ENCODE measurements at places on chromosomes 7 and 10.

DNA sequence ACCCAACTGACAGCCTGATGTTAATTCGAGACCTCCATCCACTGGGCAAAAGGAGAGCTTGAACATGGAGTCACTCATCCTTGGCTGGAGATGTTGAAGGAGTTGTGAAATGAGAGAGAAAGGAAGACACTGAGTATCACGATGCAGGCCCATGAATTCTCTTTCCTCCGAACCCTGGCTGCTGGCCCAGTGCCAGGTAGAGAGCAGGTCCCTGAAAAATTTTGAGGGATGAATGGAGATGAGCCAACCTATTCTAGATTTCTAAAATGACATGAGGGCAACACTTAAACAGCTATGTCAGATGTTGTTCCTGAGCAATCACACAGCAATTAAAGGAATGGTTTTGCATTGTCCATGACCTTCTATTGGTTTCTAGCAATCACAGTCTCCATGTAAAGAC lies 355.1 kb upstream of the ZMIZ1 start:
- H3K27me3 ChIP-seq, result no peaks in the 10 kb centered on the region
- no peak overlapping the region for H3K27ac ChIP-seq
- no peak for DNase-seq
- H3K4me3 ChIP-seq, result no peak overlapping the region
- no peaks in the 10 kb centered on the region for H3K4me1 ChIP-seq
- H3K36me3 ChIP-seq, result no peaks in the 10 kb centered on the region

DNA sequence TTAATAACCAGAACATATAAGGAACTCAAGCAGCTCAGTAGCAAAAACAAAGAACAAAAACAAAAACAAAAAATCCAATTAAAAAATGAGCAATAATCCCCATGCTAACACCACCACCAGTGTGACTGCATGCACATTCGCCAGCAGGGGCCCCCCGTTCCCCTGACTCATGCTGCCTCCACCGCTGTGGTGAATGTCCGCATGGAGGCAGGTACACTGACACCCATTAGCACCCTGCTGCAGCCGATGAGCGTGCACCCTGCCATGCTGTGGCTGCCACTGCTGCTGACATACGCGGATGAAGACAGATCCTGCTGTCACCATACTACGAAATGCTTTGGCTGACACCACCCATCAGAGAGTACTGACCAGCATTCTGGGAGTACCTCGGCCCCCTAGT lies 321.6 kb upstream of the LRRTM3 start:
- H3K27me3 ChIP-seq, result no peaks in the 10 kb centered on the region
- no peak overlapping the region for H3K4me3 ChIP-seq
- no peaks in the 10 kb centered on the region for H3K36me3 ChIP-seq
- no peak for DNase-seq

DNA sequence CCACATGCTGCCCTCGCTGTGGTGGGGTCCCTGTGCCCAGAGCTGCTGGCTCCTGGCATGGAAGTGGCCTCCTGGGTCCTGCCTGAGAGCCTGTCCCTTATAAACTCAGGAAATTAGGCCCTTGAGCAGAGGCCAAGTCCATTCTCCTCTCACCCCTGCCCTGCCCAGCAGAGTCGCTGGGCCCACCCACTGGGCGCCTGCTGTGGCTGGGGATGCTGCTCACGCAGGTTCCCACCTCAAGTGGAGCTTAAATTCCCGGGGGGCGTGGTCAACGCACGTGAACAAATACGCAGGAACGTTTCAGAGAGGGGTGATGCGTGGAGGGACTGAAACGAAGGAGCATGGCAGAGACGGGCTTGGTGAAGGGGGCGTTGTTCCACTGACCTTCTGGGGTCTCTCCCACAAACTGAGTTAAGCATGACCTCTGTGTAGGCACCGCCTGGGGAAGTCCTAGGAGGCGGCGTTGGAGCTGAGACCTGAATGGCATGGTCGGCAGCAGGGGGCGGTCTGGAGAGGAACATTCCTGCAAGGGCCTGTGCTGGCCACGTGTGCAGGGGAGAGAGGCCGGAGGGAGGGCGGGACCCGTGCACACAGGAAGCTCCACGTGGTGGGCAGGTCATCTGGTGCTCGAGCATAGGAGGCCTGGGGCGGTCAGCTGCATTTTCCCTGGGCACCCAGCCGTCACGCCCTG lies 27.9 kb downstream of the FAM20C start:
- H3K4me3 ChIP-seq, result no peak overlapping the region
- peak; percentile 66 for DNase-seq
- no peaks in the 10 kb centered on the region for H3K36me3 ChIP-seq
- H3K4me1 ChIP-seq, result peaks cover 47% of the 10 kb centered on the region

DNA sequence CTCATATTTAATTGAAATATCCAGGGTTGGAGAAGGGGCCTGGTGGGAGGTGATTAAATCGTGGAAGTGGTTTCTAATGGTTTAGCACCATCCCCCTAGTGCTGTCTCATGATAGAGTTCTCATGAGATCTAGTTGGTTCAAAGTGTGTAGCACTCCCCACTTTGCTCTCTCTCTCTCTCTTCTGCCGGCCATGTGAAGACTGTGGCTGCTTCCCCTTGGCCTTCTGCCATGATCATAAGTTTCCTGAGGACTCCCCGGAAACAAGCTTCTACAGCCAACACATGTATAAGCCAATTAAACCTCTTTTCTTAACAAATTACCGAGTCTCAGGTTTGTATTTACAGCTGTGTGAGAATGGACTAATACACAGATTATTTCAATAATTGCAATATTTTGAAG lies 305.8 kb upstream of the KCND2 start:
- no peak for DNase-seq
- no peak overlapping the region for H3K27ac ChIP-seq
- no peaks in the 10 kb centered on the region for H3K36me3 ChIP-seq
- H3K27me3 ChIP-seq, result no peaks in the 10 kb centered on the region

DNA sequence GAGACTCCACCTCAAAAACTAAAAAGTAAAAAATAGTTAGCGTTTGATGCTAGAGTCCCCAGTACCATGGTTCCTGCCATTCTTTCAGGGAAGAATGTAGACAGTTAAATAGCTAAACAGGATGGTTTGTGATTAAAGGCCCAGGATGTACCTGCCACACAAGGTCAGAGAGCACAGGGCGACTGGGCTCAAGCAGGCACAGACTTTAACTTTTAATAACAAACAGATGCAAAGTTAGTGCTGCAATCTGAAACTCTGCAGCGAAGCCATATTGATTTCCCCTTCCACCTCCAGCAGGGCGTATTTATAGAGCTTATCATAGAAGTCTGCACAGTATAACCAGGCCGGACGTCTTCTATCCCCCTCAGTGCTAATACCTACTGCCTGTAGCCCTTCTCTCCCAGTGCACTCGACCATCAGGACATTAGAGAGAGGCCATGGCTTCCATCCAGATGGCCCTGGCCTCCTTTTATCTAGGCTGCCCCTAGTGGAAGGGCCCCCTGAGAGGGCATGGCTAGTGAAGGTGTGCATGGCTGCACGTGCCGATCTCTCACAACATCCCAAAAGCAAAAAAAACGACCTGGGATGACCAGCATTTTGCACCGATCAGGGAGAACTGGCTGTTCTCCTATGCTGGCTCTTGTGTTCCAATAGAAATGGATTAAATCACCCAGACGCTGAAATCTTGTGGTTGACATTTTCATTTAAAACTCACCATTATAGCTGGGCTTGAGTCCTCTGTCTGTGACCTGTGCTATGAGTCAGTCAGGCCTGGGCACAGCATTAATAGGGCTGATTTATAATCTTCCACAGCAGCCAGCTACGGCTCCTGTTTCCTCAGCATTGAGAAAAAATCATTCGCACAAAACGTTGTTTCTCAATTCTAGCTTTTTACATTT lies 7.6 kb upstream of the BAG3 start:
- no peaks in the 10 kb centered on the region for H3K36me3 ChIP-seq
- no peaks in the 10 kb centered on the region for H3K4me1 ChIP-seq
- no peak for DNase-seq
- no peak overlapping the region for H3K4me3 ChIP-seq
- H3K27me3 ChIP-seq, result no peaks in the 10 kb centered on the region
- no peak overlapping the region for H3K27ac ChIP-seq

- DNase-seq, result no peak
- H3K4me3 ChIP-seq, result no peak overlapping the region
- H3K27me3 ChIP-seq, result no peaks in the 10 kb centered on the region
- no peaks in the 10 kb centered on the region for H3K4me1 ChIP-seq
Measured at GRCh38 chr10:22911889-22912762, 15.7 kb upstream of the ARMC3 start.
